ENCODE measurements at places on chromosomes 12 and 14.
A peak's percentile ranks its signal among the peaks of the same experiment; 100 is the strongest.

DNA sequence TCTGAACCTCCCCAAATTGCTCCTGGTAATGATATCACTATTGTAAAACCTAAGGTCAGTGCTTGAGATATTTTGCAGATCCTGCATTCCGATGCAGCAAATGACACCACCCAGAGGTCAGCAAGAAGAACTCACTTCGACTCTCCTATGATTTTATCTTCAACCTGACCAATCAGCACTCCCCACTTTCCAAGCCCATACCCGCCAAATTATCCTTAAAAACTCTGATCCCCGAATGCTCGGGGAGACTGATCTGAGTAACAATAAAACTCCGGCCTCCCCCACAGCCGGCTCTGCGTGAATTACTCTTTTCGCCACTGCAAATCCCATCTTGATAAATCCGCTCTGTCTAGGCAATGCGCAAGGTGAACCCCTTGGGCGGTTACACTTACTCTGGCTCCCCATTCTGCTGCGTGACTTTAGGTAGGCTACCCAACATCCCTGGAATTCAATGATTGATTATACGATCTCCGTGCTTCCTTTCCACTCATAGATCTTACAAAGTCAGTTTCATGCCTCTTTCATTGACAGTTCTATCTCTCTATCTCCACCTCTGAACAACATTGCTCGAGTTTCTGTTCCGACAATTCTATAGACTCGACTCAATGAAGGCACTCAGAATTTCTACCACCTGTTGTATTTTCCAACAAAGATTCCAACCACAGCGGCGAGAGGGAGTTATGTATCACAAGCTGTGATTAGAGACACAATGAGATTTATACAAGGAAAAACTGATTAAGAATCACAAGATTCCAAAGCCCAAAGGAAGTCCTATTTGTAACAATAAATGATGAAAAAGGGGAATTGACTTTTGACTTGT, 939 bp downstream of the NPC2 start:
- peak; percentile 60 for DNase-seq

- no peak for DNase-seq
Observed at GRCh38 chr14:51041883-51042282, 53.0 kb downstream of the TRIM9 start.

GRCh38 chr12:87988534-87988933, 40.7 kb downstream of the C12orf50 start:
- no peak for DNase-seq

- DNase-seq = no peak
Observed at GRCh38 chr12:64528616-64529015, 76.7 kb downstream of the TBK1 start.

DNA sequence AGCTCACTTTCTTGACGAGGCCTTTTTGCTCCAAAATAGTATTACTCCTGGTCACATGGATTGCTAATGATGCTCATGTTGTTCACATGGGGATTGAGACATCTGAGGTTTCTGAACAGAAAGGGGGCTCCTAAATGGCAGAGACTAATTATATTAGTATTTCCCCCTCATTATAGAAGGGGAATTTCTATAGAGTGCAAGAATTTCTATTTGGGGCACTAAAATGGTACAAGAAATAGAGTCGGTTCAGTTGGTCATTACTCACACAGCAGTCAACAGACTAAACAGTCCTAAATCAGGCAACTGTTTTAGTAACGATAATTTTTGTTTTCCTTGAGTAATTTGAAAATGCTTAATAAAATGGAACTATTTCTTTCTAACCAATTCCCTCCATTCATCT, 108.9 kb downstream of the DACT1 start:
- DNase-seq = no peak

- no peak for DNase-seq
Observed at GRCh38 chr14:70943838-70944237, 36.6 kb downstream of the PCNX1 start.

GRCh38 chr12:121773011-121773777, 20.3 kb downstream of the RHOF start:
- peak; percentile 77 for DNase-seq

DNA sequence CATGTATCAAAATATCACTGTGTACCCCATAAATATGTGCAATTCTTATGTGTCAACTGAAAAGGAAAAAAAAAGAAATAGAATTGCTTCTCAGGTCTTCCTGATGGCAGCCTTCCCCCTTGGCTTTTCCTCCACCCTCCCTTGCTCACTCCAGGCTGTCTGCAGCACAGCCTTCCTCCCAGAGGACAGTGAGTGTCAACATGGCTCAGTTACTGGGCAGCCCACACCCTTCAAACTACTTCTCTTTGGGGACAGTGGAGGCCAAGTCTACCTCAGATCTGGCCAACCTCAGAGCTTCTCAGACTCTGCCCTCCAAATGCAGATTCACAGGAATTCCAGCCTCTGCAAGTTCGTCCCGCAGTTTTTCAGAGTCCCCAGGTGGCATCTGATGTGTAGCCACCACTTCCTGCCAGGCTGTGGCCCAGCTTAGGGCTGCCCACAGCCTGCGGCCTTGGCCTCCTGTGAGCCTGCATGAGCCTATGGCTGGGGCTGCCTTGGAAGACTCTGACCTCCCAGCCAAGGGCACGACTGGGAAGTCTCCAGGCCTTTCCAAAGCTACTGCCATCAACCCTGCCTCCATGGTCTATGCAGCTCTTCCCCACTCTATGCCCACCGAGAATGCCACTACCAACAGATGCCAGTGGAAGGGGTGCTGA, 148.0 kb upstream of the PWP1 start:
- no peak for DNase-seq

- no peak for DNase-seq
Observed at GRCh38 chr14:31127690-31128089, 79.9 kb downstream of the HECTD1 start.

DNA sequence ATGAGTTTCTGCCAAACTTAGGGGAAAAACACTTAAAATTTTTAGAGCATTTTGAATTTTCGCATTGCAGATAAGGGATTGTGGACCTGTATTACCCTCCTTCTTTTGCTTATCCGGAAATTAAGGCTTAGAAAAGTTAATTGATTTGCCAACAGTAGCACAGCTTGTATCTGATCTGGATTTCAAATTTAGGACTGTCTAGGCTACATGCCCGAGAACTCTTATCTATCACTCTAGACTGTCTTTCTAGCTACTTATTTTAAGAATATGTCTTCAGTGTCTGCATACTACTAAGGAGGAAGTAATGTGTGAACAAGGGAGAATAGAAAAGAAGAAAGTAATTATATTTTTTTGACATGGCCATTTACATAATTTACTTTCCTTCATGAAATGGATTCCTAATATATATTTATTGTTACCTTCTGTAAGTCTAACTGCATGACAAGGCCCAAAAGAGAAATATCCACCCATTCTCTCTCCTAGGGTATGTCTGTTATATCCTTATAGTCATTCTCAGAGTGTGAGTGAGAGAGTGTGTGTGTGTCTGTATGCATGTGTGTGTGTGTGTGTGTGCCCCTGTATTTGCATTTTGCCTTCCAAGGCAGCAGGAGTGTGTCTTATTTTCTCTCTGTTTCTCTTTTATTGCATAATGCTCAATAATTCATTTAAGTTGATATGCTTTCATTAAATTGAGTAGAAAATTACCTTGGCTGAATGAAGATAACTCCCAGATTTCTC, 132.1 kb downstream of the SLC5A8 start:
- DNase-seq = no peak

- no peak for DNase-seq
Observed at GRCh38 chr12:119949145-119949544, 39.9 kb upstream of the BICDL1 start.

DNA sequence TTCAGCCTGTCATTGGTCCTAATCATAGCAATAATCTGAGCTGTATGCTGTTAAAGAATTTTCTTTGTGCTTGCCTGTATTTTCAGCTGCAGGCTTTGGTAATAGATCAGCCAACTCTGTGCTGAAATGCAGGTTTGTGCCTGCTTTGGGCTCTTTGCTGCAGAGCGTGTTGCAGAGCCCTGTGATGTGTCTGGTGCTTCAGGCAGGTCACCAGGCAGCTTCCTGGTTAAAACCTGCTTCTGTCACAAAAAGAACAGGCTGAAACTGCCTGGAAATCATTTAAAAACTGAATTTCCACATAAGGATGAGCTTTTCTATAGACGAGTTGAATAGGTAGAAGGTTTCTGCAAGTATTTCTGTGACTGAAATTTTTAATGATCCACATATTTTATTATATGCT, 3.1 kb downstream of the DIP2B start:
- no peak for DNase-seq

GRCh38 chr12:94048757-94049156, 99.6 kb upstream of the PLXNC1 start:
- no peak for DNase-seq

DNA sequence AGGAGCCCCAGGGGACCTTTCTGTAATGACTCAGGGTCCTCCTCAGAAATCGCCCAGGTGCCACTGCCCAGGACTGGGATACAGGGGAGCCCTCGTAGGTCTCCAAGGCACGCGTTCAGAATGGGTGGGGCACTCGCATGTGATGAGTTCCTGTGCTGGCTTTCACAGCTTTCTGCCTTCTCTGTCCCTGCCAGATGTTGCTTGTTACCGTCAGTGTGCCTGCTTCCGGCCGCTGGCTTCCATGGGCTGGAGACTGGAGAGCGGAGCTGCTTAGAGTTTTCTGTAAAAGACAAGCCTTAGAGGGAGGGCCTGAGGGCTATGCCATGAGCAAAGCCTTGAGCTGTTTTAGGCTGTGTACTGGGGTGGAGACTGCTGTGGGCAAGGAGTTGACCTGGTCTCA, 75.0 kb upstream of the SLC24A4 start:
- DNase-seq = no peak

- no peak for DNase-seq
Observed at GRCh38 chr12:124385219-124385969, 90.5 kb downstream of the RFLNA start.

- no peak for DNase-seq
Observed at GRCh38 chr14:100262545-100262944, 23.6 kb downstream of the YY1 start.

DNA sequence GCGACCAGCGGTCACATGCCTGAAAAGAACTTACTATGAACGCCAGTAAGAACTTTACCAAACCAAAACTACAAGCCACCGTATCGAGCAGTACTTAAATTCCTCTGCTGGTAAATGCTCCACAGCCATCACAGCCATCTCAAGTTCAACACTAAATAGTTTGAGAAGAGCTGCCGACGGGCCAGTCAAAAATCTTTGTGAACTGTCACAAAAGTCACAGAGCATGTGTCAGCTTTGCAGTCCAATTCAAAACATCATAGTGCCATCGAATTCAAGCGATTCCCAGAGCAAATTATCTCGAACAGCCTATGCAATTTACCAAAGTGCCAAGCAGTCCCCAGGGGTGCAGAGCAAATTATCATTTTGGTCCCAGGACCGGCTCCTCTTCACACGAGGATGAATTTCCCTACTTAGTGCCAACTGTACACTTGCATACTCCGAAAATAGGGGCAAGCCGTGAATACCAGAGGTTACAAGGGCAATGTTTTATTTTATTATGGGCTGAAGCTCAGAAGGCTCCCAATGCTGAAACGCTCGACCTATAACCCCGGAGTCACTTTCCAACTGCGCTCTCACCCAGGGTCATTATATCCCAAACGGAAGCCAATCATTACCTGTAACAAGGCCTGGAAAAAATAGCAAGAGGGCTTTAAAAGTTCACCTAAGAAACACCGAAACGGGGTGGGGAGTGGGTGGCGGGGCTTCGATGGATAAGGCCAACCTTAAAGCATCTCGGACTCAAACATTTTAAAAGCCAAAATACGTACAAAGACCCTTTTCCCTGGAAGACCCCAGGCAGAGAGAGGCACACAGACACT, 1.1 kb downstream of the LRP6 start:
- peak; percentile 51 for DNase-seq

DNA sequence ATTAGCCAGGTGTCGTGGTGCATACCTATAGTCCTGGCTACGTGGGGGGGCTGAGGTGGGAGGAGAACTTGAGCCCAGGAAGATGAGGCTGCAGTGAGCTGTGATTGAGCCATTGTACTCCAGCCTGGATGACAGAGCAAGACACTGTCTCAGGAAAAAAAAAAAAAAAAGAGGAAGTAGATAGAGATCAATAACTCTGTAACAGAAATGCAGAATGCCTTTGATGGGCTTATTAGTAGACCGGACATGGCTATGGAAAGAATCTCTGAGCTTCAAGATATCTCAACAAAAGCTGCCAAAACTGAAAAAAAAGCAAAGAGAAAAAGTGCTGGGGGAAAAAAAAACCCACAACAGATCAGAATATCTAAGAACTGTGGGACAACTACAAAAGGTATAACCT, 37.5 kb downstream of the GPR68 start:
- DNase-seq = no peak

DNA sequence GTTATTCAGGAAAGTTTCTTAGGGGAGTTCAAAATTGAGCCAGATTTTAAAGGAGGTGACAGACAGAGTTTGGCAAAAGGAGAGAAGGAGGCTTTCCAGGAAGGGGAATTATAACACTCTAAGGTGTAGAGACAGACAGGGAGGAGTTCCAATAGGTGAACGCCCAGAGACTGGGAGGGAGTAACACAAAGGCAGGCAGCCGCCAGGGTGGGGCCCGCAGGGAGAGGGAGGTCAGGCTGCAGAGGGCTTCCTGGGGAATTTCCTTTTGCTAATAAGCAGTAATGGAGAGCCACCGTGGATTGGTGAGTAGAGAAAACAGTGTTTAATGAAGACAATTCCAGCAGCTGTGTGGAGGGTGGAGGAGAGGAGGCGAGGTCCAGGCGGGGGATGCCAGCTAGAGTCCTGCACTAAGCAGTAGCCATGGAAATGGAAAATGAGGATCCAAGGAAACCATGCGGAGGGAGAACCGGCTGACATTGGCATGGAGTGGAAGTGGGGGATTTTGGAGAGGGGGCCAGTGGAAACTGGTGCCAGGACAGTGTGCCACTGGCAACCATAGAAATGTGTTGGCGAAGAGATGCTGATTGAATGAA, 22.2 kb downstream of the GRIN2B start:
- DNase-seq = no peak

GRCh38 chr12:19518209-19518608, 78.9 kb downstream of the AEBP2 start:
- no peak for DNase-seq
